ENCODE measurements at places on chromosomes 5 and 9.

GRCh38 chr5:113166261-113166660, 189.7 kb downstream of the DCP2 start:
- DNase-seq: no peak

GRCh38 chr5:180632768-180633167, 16.6 kb downstream of the FLT4 start:
- no peak for DNase-seq

- DNase-seq: no peak
These were observed 14.4 kb downstream of the ANKRD33B start for GRCh38 chr5:10578293-10578665.

DNA sequence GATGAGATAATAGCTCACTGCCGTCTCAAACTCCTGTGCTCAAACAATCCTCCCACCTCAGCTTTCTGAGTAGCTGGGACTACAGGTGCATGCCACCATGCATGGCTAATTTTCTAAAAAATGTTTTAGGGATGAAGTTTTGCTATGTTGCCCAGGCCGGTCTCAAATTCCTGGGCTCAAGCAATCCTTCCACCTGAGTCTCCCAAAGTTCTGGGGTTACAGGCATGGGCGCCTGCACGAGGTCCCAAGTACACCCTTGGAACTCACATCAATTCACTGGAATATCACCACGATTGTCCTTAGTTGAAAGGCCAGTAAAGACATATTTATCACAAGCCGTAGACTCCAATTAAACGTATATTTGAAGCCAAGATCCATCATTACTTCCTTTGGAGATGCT, 184.6 kb downstream of the IRX1 start:
- no peak for DNase-seq

GRCh38 chr9:129879991-129880653, 44.9 kb downstream of the USP20 start:
- DNase-seq: no peak

DNA sequence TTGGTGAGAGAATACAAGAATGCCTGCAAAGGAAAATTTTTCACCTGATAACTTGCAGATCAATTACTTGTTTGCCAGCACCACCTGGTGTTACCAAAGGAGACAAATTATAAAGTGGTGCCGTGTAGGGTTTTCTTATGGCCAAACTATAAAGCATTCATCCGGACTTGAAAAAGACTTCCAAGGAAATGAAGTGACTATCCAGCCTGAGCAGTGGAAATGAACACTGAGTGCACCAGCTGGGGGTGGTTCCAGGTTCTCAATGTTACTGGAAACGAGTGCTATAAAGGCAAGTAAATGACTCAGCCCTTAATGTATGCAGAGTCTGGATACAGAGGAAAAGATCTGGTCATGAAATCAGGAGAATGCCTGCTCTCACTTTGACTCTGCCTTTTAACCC, 113.1 kb downstream of the DNAH5 start:
- DNase-seq: no peak

Measured in adrenal gland (tissue), 19 donors.